PC-9 (cell line): ENCODE measurements at places on chromosomes 1 and 21. TPM values are rescaled to one million over a fixed set of nuclear protein-coding genes. Genes with fewer than 3 reads are reported as not detected.

DNA sequence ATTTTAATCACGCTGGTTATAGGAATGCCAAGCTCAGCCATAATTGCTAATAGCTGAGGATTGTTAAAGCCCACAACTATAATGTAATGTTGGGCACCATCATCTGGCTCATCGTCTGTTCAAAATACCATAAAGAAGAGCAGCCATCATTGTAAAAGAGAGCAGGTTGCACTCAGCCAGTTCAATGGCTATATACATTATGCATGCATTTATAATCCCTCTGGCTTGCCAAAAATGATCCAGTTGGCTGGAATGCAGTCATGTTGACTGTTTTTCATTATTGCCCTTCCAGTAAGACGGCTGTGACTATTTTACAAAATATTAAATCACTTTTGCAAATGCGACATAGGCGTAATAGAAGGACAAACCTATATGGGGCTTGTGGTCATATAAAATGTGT, 85.3 kb downstream of the SPAG17 start:
- DNase-seq: no peak

- no peak for DNase-seq
These were observed 21.1 kb downstream of the ERG start for GRCh38 chr21:38477226-38477625.

DNA sequence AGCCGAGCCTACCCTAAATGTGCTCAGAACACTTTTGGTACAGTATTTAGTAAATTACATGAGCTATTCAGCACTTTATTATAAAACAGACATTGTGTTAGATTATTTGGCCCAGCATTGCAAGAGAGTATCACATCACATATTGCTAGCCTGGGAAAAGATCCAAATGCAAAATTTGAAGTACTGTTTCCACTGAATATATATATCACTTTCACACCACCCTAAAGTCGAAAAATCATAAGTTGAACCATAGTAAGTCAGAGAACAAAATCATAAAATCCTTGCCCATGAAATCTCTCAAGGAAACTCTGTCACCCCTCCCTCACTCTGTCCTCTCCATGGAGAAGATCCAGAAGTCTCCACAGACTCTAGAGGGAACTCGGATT, 33.1 kb downstream of the RGS8 start:
- no peak for DNase-seq

- no peak for DNase-seq
These were observed 137.9 kb upstream of the EDN2 start for GRCh38 chr1:41622402-41622801.

DNA sequence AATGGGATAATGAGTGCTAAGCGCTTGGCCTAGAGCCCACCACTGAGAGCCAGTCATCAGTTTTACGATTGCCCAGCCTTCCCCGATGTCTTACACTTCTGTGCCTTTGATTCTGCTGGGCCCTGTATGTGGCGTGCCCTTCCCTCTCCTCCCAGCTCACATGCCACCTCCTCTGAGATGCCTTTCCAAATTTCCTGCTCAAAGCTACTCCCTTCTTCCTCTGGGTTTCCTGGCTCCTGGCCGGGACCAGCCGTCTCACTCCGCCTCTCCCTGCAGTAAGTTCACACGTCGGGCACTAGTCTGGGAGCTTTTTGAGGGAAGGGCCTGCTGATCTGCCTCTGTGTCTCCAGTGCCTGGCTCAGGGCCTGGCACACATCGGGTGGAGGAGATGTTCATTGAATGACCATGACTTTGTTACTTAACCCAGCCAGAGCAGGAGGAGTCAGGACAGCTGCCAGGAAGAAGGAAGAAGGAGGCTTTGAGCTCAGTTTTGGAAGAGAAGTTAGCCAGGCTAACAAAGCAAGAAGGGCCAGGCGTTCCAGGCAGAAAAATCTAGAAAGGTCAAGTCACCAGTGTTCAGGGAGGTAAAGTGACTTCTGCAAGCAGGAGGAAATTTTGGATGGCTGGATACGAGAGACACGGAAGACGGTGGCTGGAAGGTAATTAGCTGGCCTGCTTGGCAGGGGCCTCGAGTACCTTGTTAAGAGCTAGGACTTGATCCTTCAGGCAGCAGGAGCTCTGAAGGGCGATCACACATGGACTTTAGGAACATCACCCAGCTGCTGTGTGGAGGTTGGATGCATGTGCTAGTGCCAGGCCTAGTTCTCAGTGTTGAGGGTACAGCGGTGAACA, 63.6 kb downstream of the EPHB2 start:
- DNase-seq: no peak

DNA sequence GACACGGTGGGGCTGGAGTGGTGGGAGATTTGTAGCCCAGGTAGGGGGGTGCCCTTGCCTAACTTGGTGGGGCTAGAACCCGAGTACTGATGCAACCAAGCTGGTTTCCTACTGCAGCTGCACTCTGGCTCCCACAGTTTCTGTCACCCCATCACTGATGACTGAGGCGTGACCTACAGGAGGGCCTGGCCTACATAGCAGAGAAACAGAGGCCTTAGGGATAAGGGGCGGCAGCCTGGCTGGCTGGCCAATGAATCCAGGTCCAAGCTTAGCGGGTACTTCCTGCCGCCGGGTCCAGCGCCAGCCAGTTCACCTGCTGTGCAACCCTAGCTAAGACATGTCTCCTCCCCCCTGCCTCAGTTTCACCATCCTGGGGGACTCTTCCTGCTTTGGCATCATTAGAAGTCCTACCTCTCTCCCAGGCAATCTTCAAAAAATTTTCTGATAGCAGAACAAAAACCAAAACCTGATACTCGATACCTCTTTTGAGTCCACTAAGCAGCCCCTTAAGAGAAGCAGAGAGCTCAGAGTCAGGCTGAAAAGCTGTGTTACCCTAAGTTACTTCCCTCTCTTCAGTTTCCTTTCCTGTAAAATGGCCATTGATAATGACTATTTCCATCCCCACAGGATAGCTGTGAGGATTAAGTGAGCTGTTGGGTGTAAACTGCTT, 27.3 kb upstream of the RNF19B start:
- DNase-seq: no peak

GRCh38 chr1:228105996-228106799, 2.9 kb downstream of the MRPL55 start:
- DNase-seq: no peak

- peak; percentile 82 for DNase-seq
These were observed 26.0 kb downstream of the SLC16A1 start for GRCh38 chr1:112929979-112930378.

GRCh38 chr1:40849801-40850592, 12.2 kb downstream of the CITED4 start:
- DNase-seq: no peak

GRCh38 chr1:22491995-22492715, 40.5 kb downstream of the ZBTB40 start:
- DNase-seq: no peak

DNA sequence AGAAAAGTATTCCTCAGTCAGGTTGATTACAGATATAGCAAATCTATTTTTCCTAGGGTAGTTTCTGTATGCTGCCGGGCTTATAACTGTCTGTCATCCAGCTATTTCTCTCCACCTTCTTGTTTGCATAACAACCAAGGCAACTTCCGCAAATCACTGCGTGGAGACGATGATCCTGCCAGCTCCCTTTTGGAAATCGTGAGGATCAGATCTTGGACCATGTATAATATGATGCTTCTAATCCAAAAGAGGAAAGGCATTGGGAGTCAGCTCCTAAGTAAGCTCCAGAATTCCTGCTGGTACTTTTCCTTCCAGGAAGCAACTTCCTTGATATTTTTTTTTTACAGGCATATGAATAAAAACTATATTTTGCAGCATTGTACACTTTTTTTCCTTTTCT, 445 bp upstream of the RGS4 start:
- no peak for DNase-seq

DNA sequence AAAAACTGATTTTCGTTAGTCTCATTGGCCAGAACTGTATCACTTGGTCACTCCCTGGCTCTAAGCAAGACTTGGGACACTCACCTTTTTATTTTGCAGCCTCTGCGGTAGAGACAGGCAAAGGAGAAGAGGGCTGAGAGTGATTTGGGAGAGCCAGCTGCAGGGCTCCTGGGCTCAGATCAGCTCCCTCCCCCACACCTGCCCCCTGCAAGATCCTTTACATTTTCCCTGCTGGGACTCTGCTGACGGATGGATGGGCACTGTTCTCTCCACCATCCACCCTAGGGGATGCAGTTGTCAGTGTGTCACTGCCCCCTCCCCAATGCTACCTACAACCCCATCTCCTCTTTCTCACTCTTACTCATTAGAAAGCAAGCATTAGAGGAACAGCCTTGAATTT, 301.1 kb upstream of the KAZN start:
- DNase-seq: no peak

- DNase-seq: no peak
These were observed 22.2 kb downstream of the EBNA1BP2 start for GRCh38 chr1:43149889-43150288.

DNA sequence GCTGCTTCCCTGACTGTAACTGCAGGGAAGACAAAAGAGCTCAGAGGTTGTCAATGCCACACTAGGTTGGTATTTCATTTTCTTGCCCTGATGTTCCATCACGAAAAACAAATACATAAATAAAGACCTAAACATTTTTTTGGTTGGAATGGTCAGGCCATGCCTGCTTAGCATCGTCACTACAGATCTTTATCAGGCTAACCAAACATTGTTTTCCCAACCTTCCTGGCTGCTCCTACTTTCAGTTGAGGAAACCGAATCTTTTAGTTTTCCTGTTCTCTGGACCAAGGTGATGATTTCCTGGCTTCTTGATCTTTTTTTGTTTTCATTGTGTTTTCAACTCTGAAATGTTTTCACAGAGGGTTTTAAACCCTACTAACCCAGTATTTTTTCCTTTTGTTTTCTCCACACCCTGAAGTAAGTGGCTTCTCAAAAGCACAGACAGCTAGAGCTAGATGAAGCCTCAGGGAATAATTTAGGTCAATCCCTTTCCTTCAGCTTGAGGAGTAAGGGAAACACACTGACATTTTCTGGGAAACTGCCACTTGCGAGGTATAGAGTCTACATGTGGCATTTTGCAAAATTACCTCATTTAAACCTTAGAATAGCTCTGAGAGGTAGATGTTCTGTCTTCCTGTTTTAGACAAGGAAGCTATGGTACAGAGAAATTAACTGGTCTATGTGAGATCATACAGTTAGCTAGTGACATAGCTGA, 67.2 kb upstream of the CNN3 start:
- DNase-seq: no peak

Gene GLIS1
- not detected in 2 replicates for total RNA-seq

Gene LMX1A
- not detected in 2 replicates for total RNA-seq

Gene CACNA1E
- total RNA-seq: 0.05 TPM in 1 of 2 replicates, not detected in the other

Gene PCNX2
- 18.6 and 20.3 TPM in 2 replicates for total RNA-seq

Gene MAB21L3
- total RNA-seq: not detected in 2 replicates

Gene OR10T2
- not detected in 2 replicates for total RNA-seq

Gene AIM2
- total RNA-seq: not detected in 2 replicates

Gene SPRR3
- 0.57 TPM in 1 of 2 replicates, not detected in the other for total RNA-seq

Gene LRRC53
- not detected in 2 replicates for total RNA-seq

Gene CEP85
- 34.0 and 42.5 TPM in 2 replicates for total RNA-seq

Gene NBPF10
- 5.0 and 5.7 TPM in 2 replicates for total RNA-seq

Gene TFB2M
- total RNA-seq: 16.2 and 17.8 TPM in 2 replicates

Gene SOX13
- total RNA-seq: 89.9 and 102 TPM in 2 replicates
